ENCODE measurements at places on chromosomes 6 and 20.
A peak's percentile ranks its signal among the peaks of the same experiment; 100 is the strongest.

GRCh38 chr20:22719167-22719591 is 134.8 kb upstream of the FOXA2 start:
- no peak for DNase-seq

DNA sequence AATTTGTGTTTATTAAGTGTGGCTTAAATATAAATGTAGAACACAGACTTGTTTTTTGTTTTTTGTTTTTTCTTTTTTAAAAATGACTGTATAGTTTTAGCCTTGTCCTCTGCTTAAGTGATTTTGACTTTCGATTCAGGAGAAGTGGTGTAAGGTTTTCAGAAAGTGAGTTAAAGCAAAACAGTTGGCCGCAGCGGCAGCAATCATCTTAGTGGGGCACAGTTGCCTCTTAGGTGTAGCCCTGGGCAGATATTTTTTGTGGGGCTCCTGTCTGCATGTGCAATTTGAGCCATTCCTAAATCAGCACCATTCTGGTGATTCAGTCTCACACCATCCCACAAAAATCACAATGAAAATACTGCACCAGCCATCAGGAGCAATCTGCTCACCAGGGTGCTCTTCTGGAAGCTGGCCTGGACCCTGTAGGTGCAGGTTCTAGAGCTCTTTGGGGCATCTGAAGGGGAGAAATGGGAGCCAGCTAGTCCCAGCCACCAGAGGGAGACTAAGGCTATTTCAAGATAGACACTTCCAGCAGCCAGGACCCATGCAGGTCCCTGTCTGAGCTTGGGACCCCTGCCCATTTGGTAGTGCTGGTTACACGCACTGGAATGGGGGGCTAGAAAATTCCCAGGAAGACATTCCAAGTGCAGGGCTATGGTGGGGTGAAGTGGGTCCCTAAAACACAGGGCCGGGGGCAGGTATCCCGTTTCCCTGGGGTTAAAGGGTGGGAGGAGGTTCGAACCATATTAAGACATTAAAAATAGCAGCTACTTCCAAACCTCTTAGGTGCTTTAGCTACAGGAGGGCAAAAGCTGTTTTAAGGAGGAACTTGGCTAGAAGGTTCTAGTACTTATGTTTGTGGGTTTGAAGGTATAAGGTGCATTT is 156.6 kb downstream of the NFATC2 start:
- no peak for DNase-seq

GRCh38 chr6:158524311-158524710 is 35.6 kb upstream of the TMEM181 start:
- no peak for DNase-seq

GRCh38 chr6:25960734-25961133 is 1.9 kb upstream of the TRIM38 start:
- no peak for DNase-seq

- no peak for DNase-seq
Measured at GRCh38 chr20:49259799-49260198, 18.1 kb downstream of the ZNFX1 start.

GRCh38 chr20:40536808-40537207 is 152.2 kb downstream of the MAFB start:
- no peak for DNase-seq

GRCh38 chr20:1374246-1374645 is 18.6 kb downstream of the FKBP1A start:
- no peak for DNase-seq

- no peak for DNase-seq
Measured at GRCh38 chr6:89642956-89643355, 4.4 kb upstream of the LYRM2 start.

GRCh38 chr6:52893803-52894202 is 15.7 kb downstream of the GSTA3 start:
- no peak for DNase-seq

GRCh38 chr6:84508981-84509380 is 255.4 kb downstream of the TBX18 start:
- no peak for DNase-seq

DNA sequence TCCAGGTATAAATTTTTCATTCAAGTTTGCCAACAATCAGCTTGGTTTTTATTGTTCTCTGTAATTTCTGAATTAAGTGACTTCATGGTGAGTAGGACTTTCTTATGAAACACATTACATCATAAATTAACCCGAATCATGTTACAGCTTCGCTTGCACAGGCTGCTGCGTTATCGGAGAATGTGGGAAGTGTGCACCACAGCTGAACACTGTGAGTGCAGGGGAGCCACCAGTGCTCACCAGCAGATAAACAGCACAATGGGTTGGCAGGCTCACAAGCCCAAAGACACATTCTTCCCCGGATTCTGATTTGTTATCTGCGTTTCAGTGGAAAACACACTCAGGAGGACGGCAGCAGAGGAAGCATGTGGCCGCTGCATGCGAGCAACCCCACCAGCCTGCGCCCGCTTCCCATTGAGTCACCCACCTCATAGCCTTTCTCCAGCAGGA is 121.1 kb downstream of the GMDS start:
- DNase-seq, result no peak

DNA sequence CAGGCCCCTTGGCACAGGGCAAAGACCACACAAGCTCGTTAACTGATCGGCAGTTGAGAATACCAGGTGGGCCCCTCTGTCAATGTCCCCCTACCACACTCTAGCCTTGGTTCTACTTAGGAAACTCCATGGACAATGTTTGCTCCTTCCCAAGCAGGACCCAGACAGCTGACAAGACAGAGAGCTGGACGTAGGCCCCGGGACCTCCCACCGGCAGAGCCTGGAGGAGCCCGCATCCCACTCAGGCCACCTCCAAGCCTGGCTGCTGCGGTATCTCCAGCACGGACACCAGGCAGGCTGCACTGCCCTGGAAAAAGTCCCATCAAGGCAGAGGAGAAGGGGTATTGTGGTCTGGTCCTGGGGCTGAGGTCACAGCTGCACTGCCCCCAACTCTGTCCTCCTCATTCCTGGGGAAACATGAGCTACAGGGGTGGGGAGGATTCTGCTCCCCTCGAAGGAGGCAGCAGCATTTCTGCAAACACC is 6.2 kb upstream of the GRM4 start:
- DNase-seq, result no peak

- no peak for DNase-seq
Measured at GRCh38 chr6:36442103-36442670, 467 bp downstream of the PXT1 start.

GRCh38 chr6:114762145-114762544 is 419.3 kb upstream of the HS3ST5 start:
- no peak for DNase-seq

GRCh38 chr20:34922654-34923381 is 32.8 kb downstream of the GSS start:
- no peak for DNase-seq

GRCh38 chr6:35178932-35179832 is 34.6 kb upstream of the SCUBE3 start:
- no peak for DNase-seq

DNA sequence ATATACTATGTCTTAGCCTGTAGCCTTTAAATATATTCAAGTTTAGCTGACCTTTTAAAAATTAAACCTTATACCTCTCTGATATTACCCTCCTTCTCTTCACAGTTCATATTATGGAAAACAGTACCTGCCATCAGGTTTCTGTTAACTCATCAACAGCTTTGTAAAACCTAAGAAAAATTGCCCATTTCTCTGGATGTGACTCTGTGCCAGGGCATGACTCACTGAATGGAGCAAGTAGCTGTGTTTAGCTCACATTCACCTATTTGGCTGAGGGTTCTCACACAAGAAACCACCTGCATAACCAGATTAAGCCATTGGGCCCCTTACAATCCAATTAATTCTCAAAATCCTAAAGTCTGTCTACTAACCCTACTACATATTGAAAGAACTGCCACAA is 678.8 kb upstream of the MARCKS start:
- DNase-seq, result no peak

- DNase-seq, result no peak
Measured at GRCh38 chr6:157640746-157641451, 182.1 kb upstream of the SNX9 start.

DNA sequence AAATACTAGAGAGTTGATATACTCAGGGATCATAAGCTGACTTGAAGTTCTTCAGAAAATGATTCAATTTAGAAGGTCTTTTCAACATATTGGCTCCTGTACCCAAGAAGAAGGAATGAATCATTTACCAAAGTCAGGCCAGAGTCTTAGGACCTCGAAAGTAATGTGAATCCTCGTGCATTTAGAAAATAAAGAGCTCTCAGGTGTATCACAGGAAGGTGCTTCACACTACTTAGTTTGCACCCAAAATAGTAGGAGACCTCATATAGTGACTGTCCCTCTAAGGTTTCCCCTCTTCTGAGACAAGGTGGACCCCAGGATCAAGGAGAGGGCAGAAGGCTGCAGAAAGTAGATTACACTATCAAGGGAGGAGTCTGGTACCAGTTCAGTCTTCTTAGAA is 71.8 kb downstream of the F13A1 start:
- DNase-seq, result no peak

DNA sequence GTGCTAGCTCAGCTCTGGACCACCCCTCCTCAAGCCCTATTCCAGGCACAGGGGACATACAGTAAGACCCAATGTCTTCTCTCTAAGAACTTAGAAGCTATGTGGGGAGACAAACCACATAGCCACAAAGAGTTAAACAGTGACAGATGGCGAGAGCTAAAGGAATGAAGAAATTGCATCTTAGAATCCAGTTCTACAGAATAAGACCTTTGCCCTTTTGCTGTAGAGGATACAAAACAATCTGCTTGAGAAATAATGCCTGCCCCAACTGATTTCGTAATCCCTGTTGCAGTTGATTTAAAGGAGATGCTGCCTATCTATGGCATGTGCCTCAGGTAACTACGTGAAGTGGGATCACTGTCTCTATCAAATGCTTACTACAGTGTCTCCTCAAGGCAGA is 31.2 kb downstream of the TNFRSF21 start:
- no peak for DNase-seq

GRCh38 chr20:35319871-35320197 is 27.6 kb upstream of the FAM83C start:
- DNase-seq, result no peak

DNA sequence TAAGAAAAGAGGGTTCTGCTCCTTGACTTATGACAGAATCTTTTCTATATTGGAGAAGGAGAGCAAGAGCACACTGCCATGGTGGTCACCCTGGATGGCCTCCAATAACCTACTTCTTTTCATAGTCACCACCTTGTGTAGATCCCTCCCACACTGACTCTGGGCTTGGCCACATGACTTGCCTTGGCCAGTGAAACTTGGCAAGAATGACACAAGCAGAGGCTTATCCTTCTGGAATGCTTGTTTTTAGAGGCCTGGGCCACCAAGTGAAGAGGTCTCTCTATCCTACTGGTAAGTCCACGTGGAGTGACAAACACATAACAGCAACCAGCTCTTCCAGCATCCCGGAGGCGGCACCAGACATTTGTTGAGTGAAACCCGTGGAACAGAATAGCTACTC is 349.4 kb upstream of the JARID2 start:
- DNase-seq, result no peak

GRCh38 chr6:5507131-5507681 is 245.9 kb downstream of the FARS2 start:
- DNase-seq, result no peak

DNA sequence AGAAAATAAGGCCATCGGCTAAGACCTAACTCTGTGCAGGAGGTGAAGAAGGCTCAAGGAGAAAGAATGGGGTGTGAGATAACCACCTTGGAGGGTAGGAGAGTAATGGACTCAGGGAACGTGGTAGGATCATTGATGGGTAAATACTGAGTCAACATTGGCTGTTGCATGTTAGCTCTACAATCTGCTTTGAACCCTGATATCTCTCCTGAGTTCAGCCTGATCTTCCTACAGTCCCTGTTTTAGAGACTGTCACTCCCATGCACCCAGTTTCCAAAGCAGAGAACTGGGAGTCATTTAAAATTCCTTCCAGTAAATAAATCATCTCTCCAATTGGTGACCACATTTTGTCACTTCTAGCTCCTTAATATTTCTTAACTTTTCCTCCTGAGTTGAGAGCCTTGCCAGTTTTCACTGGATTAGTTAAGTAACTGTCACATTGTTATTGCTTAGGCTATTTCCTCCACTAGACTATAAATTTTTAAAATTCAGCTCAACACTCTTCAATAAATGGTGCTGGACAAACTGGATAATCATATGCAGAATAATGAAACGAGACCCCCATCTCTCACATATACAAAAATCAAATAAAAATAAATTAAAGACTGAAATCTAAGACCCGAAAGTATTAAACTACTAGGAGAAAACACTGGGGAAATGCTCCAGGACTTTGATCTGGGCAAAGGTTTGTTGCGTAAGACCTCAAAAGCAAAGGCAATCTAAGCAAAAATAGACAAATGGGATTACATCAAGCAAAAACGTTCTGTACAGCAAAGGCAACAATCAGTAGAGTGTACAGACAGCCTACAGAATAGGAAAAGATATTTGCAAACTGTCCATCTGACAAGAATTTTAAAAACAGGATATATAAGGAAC is 138.9 kb upstream of the TMEM170B start:
- DNase-seq, result no peak

GRCh38 chr6:108592371-108593337 is 31.9 kb downstream of the FOXO3 start:
- DNase-seq, result peak; percentile 57

DNA sequence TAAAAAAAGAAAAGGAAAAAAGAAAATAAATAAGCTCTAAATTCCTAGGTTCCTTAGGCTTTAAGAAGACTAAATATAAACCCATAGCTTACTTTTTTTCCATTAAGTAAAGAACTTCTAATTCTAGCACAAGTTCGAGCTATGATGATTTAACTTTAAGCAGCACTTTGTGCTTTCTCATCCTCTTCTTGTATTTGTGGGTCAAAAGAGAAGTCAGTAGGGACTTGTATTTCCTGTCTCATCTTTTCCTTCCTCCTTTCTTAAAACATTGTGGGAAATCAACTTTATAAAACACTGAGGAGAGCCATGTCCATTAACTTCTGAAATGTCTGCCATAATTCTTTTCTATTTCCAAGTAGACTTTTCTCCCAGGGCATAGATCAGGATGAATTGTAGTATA is 637.7 kb upstream of the CITED2 start:
- DNase-seq, result no peak

GRCh38 chr6:156126535-156126934 is 650.6 kb upstream of the ARID1B start:
- no peak for DNase-seq

DNA sequence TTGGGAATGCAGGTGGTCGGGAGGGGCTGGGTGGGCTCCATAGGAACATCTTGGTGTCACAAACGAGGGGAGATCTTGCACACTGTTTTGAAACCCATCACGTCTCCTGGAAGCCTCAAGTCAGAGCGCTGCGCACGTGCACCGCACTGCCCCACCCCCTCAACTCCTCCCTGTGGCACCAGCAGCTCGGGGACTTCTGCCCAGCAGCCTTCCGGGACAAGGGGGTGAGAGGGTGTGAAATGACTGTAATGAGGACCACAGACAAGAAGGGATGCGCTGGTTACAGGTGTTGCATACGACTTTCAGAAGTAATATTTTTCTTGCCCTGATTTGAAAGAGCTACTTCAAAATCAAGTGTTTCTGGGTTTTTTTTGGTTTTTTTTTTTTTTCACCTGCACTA is 60.3 kb downstream of the FOXC1 start:
- DNase-seq, result no peak

- no peak for DNase-seq
Measured at GRCh38 chr20:20582734-20583133, 129.7 kb downstream of the RALGAPA2 start.

- no peak for DNase-seq
Measured at GRCh38 chr6:148242180-148242579, 100.5 kb upstream of the SASH1 start.

- peak; percentile 74 for DNase-seq
Measured at GRCh38 chr6:32973144-32974015, 5.0 kb downstream of the BRD2 start.

GRCh38 chr6:163460307-163460782 is 45.8 kb downstream of the QKI start:
- DNase-seq, result peak; percentile 16

- no peak for DNase-seq
Measured at GRCh38 chr6:56890683-56891429, 64.1 kb upstream of the BEND6 start.
